ENCODE measurements at places on chromosomes 2 and 18.
A peak's percentile ranks its signal among the peaks of the same experiment; 100 is the strongest.

DNA sequence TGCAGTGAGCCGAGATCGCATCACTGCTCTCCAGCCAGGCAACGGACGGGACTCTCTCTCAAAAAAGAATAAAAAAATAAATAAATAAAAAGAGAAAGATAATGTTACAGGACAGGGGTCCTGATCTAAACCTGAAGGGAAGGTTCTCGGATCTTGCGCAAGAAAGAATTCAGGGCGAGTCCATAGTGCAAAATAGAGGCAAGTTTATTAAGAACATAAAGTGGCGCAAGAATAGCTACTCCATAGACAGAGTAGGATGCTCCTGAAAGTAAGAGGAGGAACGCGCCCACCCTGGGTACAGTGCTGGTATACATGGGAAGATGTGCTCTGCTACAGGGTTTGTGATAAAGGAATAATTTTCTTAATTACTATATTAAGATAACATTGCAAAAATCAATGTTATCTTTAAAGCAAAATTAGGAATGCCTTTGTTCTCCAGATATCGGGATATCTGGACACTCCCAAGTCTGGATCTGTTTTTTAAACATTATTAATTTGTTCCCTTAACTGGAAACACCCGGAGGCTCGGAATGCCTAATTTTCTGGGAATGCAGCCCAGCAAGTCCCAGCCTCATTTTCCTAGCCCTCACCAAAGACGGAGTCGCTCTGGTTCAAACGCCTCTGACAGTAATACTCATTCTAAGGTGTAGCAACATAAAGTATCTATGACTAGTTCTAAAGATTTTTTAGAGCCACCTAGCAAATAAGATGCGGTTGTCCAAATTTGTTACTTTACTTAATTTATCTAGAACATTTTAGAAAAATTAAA is 38.8 kb downstream of the ACSL3 start:
- no peak for DNase-seq

- no peak for DNase-seq
Measured at GRCh38 chr2:185144159-185144919, 546.0 kb downstream of the ZNF804A start.

DNA sequence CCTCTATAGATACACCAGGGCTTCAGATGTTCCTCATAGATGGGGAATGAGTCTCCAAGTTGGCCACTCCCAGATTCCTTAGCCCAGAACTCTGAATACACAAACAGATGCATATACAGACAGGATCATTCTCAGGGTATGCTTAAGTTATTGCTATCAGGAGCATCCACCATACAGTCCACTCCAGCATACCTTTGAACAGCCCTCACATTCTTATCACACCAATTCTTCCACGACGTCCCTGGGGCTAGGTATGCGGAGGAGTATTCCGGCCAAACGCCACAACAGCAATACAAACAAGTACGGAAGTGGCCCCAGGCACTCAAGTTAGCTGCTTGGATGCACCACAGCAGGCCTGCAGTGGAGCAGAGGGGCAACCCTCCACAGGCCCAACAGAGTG is 312.5 kb upstream of the CHAC2 start:
- DNase-seq: no peak

- DNase-seq: peak; percentile 76
Measured at GRCh38 chr18:79611040-79611681, 68.4 kb upstream of the CTDP1 start.

GRCh38 chr2:109135359-109136197 is 6.6 kb downstream of the SH3RF3 start:
- no peak for DNase-seq

GRCh38 chr18:12862467-12862866 is 21.6 kb downstream of the PTPN2 start:
- DNase-seq: no peak

GRCh38 chr2:236748801-236749200 is 179.2 kb downstream of the ACKR3 start:
- peak; percentile 13 for DNase-seq

DNA sequence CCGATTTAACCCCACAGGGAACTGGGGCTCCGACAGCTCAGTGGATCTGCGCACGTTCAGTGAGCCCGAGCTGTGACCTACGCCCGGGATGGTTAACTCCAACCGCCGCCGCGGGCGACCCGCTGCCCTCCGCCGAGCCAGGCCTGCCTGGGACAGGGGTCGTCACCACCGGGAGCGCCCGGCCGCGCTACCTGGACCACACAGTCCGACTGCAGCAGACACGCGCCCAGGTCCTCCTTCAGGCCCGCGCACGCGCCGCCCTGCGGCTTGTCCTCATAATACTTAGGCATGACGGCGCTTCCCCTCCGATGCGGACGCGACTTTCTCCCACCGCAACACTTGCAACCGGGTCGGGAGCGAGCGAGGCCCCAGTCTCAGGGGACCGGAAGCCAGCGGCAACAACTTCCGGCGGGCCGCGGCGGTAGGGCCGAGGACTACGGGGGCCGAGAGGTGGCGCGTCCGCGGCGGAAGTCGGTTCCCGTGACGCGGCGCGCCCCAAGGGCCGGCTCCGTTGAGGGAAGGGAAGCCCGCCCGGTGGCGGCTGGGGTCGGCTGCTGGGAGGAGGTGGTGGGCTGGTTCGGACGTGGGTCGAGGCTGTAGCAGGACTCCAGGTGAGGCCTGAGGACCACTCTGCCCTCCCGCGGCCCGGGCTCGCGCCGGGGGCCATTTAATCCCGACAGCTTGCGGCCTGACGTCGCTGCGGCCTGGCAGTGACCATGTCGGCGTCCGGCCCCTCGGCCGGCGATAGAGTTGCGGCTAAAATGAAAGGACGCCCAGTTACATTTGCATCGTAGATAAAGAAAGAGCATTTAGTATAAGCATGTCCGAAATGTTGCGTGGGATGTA is at the start of the genes COA5 and UNC50:
TSS of gene COA5 (minus strand) at position 397 of the 846 bp plus-strand sequence. CDS start at position 290, 107 bp downstream.
TSS of gene UNC50 (plus strand) at position 474 of the 846 bp plus-strand sequence. CDS start 1,171 bp downstream, outside the sequence.
- peak; percentile 91 for DNase-seq

- DNase-seq: no peak
Measured at GRCh38 chr18:11159844-11160243, 10.5 kb upstream of the PIEZO2 start.

GRCh38 chr18:13359210-13359609 is 140.7 kb downstream of the LDLRAD4 start:
- no peak for DNase-seq

- no peak for DNase-seq
Measured at GRCh38 chr2:236888794-236889780, 196.6 kb upstream of the COPS8 start.

DNA sequence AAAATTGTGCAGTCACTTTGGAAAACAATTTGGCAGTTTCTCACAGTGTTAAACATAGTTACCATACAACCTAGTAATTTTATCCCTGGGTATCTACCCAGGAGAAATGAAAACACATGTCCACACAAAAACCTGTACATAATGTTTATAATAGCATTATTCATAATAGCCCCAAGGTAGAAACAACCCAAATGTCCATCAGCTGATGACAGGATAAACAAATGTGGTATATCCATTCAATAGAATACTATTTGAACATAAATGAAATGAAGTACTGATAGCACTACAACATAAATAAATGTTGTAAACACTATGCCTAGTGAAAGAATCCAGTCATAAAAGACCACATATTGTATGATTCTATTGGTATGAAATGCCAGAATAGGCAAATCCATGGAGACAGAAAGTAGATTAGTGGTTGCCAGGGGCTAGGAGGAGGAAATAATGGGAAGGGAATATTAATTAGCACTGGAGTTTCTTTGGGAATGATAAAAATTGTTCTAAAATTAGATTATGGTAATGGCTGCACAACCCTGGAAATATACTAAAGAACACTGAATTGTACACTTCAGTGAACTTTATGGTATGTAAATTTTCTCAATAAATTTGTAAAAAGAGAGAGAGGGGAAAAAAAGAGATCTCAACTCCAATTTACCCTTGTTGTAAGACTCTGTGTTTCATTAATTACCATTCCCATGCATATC is 20.8 kb upstream of the VIT start:
- DNase-seq: no peak

GRCh38 chr18:33440060-33441043 is at the start of gene CCDC178:
CCDC178 (minus strand) TSS chr18:33440721; CDS start chr18:33412088, 28,633 bp downstream.
- DNase-seq: peak; percentile 72

DNA sequence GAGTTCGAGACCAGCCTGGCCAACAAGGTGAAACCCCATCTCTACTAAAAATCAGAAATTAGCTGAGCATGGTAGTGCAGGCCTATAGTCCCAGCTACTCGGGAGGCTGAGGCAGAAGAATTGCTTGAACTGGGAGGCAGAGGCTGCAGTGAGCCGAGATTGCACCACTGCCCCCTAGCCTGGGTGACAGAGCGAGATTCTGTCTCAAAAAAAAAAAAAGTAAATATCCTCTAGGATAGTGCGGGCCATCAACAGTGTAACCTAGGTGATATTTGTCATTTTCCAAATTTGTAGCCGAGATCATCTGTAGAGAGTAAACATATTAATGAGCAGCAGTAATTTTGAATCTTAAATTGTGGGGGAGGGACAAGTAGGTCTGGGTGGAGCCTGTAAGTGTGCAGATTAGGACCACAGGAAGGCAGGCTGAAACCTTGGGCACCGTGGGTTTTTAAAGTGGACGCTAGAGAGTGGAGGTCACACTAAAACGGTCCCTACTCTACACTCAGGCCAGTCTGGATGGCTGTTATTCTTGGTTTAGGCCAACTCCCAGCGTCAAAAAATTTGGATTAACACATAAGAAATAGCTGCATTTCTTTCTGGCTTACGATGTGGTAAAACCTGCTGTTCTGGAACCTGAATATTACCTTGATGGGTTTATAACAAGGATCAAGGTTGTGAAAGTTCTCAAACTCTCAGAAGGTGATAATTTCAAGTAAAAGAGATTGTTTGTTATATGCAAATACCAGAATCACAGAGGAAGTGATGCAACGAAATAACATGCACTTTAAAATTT is 22.7 kb upstream of the TET3 start:
- DNase-seq: no peak

DNA sequence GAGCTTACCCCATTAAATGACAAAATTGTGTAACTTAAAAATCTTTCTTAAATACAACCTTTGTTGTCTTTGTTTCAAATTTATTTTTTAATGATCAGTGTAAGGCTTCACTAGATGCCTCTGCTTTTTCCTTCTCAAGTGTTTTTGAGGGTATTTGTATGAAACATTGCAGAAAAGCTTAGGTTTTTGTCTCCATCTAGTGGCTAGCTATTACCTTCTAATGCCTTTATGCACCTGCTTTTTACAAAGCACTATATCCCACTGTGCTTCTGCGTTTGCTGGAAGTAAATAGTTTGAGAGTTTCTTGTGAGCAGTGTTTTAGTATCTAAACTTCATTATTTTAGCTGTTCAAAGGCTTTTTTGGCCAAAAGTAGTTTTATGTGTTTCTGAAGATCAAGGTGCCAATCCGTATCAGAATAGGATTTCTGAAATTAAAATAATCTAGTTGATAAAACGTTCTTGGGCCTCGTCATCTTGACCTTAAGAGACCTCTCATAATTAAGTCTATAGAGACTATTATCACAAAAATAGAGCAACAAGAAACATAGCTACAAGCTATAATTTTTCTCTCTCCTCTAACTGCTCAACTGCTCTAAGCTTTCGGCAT is 47.0 kb downstream of the IWS1 start:
- peak; percentile 58 for DNase-seq

DNA sequence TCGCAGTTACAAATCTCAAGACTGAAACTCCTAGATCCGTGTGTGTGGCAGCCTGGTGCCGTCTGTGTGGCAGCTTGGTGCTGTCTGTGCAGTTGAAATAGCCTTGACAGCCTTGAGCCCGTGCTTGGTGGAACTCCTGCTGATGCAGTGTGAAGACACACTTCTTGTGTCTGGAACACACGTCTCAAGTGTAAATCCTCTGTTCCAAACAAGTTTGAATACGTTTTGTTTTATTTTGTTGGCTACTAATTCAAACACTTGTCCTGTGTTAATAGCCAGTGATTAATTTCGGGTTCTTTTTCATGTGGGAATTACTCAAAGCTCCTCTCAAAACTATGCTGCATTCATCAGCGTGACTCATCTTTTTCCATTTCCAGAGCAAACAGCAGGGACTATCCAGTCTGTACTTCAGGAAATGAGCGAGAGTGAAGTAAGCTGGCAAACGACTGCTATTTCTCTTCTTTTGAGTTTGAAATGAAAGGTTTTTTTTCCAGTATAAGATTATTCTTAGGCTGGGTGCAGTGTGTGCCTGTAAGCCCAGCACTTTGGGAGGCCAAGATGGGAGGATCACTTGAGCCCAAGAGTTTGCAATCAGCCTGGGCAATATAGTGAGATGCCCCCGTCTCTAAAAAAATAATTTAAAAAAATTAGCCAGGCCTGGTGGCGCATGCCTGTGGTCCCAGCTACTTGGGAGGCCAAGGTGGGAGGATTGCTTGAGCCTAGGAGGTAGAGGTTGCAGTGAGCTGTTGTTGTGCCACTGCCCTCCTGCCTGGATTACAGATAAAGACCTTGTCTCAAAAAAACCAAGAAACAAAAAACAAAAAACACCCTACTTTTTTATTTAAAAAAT is 152.9 kb downstream of the SPP2 start:
- DNase-seq: peak; percentile 96

- DNase-seq: no peak
Measured at GRCh38 chr2:225434014-225434413, 34.5 kb downstream of the NYAP2 start.

DNA sequence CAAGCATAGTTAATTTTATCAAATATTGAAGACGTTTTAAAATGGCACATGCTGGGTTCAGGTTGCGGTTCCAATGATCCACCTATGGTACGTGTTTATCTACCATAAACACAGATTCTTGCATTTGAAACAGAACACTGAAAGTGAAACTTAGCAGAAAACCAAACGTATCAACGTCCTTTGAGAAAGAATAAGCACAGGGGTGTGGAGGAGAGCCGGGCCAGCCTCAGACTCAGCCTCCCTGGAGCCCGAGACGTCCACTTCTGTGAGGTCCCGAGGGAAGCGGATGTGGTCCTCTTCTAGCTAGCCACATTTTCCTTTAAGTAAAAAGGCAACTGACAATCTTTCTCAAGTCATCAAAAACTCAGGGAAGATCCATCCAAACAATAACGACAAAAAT is 195.9 kb downstream of the RTP5 start:
- DNase-seq: no peak

GRCh38 chr2:220891405-220891804 is 680.7 kb downstream of the EPHA4 start:
- DNase-seq: peak; percentile 79

GRCh38 chr2:15614545-15615300 is 23.1 kb downstream of the DDX1 start:
- no peak for DNase-seq

DNA sequence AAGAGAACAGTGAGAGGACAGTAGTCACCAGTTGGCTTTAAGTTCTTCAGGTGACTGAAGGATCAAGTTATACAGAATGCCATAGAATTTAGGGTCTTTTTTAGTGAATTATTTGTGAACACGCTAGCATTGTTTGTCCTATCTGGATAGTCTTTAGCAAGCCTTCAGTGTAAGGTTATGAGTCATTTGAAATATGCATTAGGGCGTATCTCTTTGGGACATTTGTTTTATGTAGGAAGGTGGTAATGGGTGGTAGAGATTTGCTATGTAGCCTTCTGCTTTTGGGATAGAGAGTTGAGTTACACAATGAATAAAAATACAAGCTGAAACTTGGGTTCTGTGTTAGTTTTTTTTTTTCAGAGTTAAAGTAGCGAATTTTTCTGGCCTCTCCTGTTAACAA is 13.0 kb downstream of the ACTR2 start:
- DNase-seq: no peak

GRCh38 chr2:223047260-223047761 is 4.7 kb upstream of the KCNE4 start:
- DNase-seq: peak; percentile 91

GRCh38 chr2:38146907-38147307 is 71.0 kb upstream of the CYP1B1 start:
- DNase-seq: peak; percentile 95

GRCh38 chr2:216695401-216695821 is at the start of gene IGFBP5:
IGFBP5 (minus strand) TSS chr2:216695549; CDS start chr2:216694775, 774 bp downstream.
- peak; percentile 96 for DNase-seq

GRCh38 chr2:98802344-98802743 is 71.4 kb upstream of the MGAT4A start:
- DNase-seq: no peak

- DNase-seq: no peak
Measured at GRCh38 chr2:9204939-9205338, 1.7 kb upstream of the ASAP2 start.
